ENCODE measurements at places on chromosomes 16 and 17.
A peak's percentile ranks its signal among the peaks of the same experiment; 100 is the strongest.

DNA sequence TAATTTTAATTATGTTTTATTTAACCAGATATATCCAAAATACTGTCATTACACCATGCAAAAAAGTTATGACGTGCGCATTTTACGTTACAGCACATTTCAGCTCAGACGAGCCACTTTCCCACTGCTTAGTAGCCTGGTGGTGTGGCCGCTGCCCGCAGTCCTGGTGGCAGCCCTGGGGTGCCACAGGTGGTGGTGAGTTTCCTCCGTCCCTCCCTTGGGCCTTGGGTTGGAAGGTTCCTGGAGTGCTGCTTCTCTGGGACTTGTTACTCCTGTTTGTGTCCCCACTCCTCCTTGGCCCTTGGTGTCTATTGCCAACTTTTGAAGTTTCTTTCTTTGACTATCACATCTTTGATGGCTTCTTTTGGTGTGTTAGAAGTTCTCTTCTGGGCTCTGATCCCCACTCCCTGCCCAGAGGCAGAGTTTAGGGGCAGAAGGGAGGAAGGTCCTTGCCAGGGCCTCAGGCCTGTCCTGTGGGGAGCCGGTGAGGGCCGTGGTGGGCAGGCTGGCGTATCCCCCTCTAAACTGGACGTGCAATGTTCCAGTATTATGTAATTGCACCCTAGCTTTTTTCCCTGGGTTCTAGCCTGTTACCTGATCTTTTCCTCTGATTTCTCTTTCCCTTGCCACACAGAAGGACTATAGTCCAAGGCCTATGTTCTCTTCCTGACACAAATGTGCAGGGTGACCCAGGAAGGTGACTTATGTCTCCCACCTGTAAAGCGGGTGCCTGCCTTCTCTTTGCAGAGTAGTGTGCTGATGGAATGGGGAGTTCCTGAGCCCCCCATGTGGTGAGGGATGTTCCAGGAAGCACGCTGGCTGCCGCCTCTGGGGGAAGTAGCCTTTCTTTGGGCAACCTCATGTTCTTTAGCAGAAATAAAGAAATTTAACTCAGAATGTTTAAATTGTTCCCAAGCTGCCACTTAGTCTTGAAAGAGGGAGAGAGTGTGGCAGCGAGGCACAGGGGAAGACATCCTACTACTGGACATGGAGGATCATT is 8.4 kb downstream of the MPRIP start:
- no peak for DNase-seq

DNA sequence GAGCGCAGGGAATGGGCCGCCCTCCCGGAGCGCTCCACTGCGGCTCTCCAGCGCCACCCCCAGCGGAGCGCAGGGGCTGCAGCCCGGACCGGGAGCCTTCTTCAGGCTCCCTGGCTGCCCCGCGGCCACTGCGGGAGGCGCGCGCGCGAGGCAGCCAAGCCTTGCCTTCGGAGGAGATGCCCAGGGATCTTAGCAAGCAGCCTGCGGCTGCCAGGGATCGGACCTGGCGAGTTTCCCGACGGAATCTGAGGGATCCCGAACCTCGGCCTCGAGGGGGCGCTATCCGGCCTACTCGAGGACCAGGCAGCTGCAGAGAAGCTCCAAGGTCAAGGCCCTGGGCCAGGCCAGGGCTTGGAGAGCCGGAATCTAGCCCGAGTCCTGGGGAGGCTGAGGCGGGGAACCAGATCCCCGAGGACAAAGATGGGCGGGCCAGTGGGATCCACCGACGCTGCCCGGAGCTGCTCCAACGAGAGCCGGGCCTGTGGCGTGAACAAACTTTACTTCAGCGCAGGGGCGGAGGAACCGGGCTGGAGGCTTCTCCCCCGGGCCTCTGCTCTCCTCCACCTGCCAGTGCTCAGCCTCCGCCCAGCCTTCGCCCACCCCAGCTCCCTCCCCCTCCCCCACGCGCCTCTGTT is at the start of gene IRX6:
TSS of gene IRX6 (plus strand) at position 567 of the 635 bp plus-strand sequence. CDS start 889 bp downstream, outside the sequence.
- peak; percentile 7 for DNase-seq

DNA sequence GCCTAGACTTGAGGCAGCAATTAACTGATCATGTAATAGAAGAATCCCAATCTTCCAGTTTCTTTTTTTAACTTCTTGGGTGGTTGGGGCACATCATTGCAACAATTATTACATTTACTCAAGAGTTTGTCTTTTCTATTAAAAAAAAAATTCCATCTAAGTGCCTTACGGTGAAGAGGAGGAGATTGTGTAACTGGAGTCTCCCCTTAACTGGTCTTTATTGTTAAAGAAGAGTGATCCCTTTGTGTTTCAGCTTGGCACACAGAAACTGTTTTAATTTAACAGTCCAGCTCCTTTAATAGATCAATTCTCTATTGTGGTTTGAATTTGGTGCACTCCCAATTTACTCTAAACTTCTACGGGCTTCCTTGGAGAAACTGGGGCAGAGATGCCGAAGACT is 75.2 kb downstream of the FTO start:
- no peak for DNase-seq

GRCh38 chr17:78995761-78996451 is 13.7 kb downstream of the CANT1 start:
- no peak for DNase-seq

DNA sequence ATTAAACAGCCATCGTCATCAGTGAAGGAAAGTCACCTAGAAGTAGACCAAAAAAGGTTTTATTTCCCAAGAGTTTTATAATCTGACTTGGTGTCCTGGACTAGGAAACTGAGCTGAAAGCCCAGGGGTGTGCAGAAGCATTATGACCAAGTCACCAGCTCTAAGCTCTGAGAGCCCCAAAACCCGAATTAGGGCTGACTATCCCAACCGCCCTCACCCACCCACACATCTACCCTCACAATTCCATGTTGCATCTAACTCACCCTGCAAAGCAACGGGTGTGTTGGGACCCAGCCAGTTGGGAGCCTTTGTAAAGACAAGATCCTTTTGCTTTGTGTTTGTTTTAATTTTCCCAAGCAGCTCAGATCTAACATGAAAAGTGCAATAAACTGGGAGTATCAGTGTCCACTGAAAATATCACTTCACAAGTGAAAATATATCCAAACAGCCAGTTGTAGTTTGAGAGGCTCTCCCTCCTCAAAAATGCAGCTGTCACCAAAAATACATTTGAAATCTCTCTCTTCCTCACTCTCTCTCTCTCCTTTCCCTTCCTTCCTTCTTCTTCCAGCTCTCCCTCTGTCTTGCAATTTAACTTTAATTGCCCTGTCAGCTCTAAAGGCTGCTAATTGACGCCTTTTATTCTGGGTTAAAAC is 16.2 kb upstream of the NOG start:
- no peak for DNase-seq

DNA sequence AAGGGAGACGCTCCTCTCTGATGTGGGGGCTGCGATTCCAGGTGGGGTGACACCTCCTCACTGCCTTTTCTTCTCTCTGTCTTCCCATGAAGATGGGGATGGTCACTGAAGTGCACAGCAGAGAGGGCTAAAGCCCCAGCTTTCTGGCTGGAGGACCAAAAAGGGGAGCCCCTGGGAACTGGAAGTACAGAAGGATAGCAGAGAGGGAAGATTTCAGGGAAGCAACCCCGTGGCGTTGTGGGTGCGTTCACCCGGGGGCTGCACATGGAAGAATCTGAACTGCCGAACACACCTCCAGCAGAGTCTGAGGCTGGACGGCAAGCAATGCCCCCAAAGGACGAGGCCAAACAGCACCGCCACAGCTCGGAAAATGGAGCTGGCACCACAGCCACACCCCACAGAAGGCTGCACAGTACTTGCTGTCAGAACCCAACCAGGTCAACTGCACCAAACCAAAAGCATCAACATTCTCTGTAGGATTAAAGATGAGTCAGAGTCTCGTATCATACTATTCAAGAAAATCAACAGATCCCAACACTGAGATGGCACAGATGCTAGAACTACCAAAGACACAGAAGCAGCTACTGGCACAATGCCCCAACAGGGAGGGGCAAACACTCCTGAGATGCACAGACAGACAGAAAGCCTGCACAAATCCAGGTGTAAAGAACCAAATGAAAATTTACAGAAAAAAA is 49.9 kb downstream of the MAP1LC3B start:
- no peak for DNase-seq

- no peak for DNase-seq
Observed at GRCh38 chr17:74244128-74244527, 29.9 kb upstream of the DNAI2 start.

DNA sequence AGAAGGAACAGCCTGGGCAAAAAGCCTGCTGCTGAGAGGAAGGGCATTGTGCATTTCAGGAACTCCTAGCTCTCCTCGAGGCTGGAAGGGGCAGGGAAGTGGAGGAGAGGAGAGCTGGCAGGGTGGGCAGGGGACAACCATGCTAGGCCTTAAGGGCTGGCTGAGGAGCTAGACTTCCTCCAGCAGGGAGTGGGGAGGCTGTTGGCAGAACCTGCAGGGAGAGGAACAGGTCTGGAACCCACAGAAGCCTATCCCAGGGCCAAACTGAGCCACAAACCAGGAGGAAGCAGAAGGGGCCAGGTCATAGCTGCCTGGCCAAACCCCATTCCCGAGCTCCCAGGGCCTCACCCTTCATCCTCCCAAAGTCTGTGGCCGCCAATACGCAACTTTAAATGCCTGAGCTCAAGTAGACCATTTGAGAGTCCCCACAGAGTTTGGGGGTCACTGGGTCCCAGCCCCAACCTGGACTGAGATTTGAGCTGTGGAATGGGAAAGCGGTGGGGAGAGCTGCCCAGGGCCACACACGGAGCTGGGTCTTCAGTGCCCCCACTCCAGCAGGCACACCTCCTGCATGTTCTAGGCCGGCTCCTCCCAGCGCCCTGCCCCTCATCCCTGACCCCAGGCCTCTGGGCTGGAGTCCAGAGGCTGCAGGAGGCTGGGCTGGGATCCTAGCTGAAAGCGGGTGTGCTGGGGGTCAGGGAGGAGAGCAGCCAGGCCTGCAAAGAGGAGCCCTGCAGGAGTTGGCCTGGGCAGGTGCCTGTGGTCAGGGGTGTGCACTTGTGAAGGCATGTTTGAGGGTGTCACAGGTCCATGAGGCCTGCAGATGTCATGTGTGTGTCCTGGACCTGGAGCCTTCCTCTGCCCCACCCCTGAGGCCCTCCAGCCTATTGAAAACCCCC is 4.5 kb downstream of the CDH5 start:
- DNase-seq = no peak

DNA sequence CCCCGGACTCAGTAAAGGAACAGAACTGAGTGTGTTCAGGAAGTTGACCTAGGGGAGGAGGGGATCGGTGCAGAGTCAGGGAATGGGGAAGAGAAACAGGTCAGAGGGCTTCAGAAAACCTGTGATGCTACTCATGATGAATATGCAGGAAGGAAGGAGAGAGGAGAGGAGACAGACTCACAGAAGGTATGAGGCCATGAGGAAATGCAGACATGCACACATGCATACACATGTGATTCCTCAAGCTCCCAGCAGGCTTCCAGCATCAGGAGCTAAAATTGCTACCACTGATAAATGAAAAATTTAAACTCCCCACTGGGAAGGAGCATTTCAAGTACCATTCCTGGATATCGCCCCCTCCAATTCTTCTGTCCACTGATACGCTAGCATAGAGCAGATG is 262.6 kb downstream of the SLC39A11 start:
- DNase-seq = no peak

- no peak for DNase-seq
Observed at GRCh38 chr16:566475-567372, at the start of gene NHLRC4. Gene NHLRC4, plus strand, starts transcription at chr16:567005. Its CDS starts 1,043 bp downstream, at chr16:568048.

DNA sequence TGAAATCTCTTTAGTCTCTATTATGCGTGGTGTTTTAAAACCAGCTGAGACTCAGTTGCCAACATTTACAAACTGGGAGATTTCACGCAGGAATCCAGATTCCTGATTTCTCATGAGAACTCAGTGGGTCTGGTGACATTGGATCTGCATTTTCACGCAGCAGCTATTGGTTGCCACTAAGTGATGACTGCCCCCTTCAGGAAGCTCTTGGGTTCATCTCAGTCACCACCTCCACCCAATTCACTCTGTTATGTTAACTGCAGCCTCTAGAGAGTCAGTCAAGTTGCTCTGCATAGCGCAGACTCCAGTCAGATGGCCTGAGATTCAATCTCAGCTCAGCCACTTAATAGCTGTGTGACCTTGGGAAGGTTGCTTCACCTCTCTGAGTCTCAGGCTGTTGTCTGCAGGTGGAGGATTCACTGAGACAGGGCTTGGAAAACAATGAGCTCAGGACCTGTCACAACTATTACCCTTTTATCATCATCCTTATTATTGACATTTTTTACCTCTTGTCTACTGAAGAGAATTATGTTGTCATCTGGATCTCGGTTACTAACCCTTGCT is 6.4 kb downstream of the SHISA9 start:
- DNase-seq = no peak
